ENCODE measurements at places on chromosomes 2 and 18.

DNA sequence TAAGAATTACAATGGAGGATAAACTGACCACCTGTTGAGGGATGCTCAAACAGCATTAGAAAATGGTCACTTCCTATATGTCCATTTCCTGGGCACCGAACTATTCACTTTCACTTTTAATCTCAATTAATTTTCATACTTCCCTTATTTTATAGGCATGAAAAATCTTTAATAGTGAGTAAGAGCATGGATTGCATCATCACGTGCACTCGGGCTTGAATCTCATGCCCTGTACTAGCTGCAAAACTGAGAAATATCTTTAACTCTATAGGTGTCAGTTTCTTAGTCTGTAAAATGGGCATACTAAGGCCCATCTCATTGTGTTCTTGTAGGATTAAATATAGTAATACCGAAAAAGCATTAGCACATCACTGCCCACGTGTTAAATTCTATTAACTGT, 183.9 kb upstream of the FIGN start:
- DNase-seq, result no peak

GRCh38 chr2:225400060-225400511, 576 bp downstream of the NYAP2 start:
- no peak for DNase-seq

- DNase-seq, result no peak
These were observed 308.7 kb downstream of the LPIN1 start for GRCh38 chr2:12054956-12055618.

DNA sequence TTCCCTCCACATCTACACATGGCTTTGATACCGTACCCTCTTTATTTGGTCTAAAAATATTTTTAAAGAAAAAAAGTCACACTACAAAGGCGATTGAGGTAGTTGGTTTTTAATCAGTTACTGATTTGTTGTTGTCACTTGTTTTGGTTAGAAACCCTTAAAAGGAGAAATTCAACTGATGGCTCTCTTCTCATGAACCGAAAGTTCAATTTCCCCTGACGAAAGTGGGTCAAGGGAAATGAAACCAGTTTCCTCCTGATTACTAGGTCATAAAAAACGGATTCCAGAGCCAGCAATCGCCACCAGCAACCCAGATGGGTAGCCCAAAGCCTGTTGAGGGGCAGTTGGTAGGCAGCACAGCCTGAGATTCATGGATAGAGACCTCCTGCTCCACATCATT, 63.2 kb downstream of the DLGAP1 start:
- no peak for DNase-seq

GRCh38 chr2:49567811-49568600, 413.7 kb upstream of the FSHR start:
- DNase-seq, result no peak

DNA sequence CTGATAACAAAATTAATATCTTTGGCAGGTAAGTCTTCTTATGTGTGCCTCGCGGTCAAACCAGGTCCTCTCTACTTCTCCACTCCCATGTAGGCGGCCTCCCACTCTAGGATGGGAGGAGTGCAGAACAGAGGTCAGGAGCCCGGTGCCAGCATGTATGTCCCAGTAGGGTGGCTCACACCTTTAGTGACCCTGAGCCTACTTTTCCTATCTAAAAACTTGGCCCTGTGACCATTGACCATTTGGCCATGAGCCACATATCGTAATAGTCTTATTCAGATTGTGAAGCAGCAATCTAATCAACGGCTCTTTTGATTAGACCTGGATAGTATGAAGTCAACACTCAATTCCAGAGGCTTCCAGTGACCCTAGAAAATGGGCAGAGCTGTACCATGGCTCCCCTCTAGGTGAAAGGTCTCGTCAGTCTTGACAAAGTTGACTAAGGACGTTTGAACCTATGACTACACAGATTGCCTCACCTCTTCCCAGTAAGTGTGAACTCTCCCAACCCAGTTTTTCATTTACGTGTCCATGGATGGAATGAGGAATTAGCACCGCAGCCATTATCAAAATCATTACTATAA, 17.1 kb upstream of the FABP1 start:
- no peak for DNase-seq
